Stimulated activated CD4-positive, alpha-beta T cell treated with anti-CD3 and anti-CD28 coated beads, Interleukin-15, amount 100 ng/mL, for 1 hour (primary cell): ENCODE measurements at places on chromosomes 5 and 9.

DNA sequence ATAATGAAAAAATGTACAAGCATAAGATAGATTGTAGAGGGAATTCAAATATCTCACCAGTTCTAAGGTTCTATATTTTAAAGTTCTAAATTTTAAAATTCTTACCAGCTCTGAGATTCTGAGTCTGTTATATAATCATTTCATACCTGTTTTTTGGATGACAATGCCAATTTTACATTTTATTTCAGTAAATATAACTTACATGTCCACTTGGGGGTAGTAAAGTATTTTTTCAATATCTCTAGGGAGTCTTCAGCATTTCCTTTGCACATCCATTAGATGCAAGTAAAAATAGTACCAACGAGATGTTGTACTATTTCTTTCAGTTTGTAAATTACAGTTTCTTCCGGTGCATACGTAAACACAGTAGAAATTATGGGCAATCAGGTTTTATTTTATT lies 25.7 kb downstream of the NMUR2 start:
- DNase-seq = no peak

GRCh38 chr9:38727497-38728001 lies 7.6 kb upstream of the FAM240B start:
- DNase-seq = no peak

- no peak for DNase-seq
These were observed 26.3 kb upstream of the PPP2R2B start for GRCh38 chr5:146904890-146905289.

- DNase-seq = no peak
These were observed 197.1 kb upstream of the TBCA start for GRCh38 chr5:77973253-77973609.

DNA sequence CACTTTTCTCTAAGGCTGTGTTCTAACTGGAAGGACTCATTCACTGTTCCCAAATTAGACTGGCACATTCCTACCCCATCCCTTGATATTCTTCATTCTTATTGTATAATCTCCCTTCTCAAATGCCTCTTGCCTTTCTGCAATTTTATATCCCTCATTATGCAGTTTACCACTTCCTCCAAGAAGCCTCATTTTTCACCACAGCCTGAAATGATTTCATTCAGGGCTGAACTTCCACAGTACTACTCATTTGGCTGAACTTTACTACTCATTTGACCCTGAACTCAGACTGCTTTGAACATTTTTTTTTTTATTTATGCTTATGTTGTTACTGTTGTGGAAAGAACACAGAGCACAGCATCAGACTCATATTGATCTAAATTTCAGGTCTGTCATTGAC lies 32.7 kb downstream of the GRIA1 start:
- no peak for DNase-seq

- DNase-seq = no peak
These were observed 25.0 kb downstream of the WDR36 start for GRCh38 chr5:111117136-111117535.

- no peak for DNase-seq
These were observed 289.4 kb upstream of the DAB2 start for GRCh38 chr5:39714036-39714698.

DNA sequence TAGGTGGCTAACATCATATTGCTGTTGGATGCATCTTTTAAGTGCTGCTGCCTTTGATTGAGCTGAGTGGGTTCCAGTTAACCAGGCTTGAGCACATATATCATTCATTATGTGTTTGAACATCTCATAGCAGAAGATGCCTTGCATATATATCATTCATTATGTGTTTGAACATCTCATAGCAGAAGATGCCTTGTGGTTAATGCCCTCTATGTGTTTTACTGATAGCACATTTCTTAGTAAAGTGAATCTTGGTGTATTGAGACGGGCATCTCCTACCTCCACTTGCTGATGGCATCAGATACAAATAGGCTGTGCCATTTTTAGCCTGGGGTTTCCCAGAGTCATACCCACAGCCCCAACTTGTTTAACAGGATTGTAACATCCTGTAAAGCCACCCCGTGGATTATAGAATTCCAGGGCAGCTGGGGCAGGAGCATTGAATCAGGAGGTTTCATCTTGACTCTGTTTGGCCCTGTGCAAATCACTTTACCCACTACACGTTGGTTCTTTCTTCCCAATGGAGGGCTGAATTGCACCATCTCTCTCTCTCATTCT lies 26.5 kb downstream of the MTAP start:
- no peak for DNase-seq

- DNase-seq = no peak
These were observed 51.8 kb upstream of the APC start for GRCh38 chr5:112685931-112686330.
